ENCODE measurements at places on chromosomes 2 and 18.

GRCh38 chr2:98032086-98032485 is 36.3 kb upstream of the TMEM131 start:
- H3K27ac ChIP-seq = no peak overlapping the region
- H3K27me3 ChIP-seq = no peaks in the 10 kb centered on the region
- H3K4me1 ChIP-seq = no peaks in the 10 kb centered on the region
- no peak for DNase-seq
- H3K4me3 ChIP-seq = no peak overlapping the region

- no peaks in the 10 kb centered on the region for H3K27me3 ChIP-seq
- H3K36me3 ChIP-seq = peaks cover 18% of the 10 kb centered on the region
- peaks cover 25% of the 10 kb centered on the region for H3K4me1 ChIP-seq
- no peak overlapping the region for H3K27ac ChIP-seq
- H3K4me3 ChIP-seq = no peak overlapping the region
Measured at GRCh38 chr2:149566652-149567051, 20.9 kb downstream of the MMADHC start.

DNA sequence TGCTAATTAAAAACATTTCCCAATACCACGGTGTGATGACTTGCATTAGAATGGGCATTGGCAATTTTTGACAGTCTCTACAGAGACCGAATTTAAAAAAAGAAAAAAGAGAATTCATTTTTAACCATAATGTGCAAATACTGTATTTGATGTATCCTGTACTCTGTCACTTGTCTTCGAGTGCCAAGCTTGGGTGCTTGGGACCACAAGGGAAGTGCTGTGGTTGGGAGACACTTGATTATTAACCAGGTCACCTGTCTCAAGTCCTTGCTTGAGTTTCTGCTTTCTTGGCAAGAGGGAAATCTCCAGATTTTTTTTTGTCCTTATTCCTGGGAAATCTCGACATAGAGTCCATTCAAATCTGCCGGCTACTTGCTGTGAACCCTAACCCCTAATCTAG is 209.0 kb downstream of the MC4R start:
- H3K4me1 ChIP-seq = no peaks in the 10 kb centered on the region
- no peak for DNase-seq
- no peaks in the 10 kb centered on the region for H3K36me3 ChIP-seq
- no peaks in the 10 kb centered on the region for H3K27me3 ChIP-seq

GRCh38 chr2:16278421-16279200 is 338.3 kb downstream of the MYCN start:
- H3K27me3 ChIP-seq = no peaks in the 10 kb centered on the region
- no peaks in the 10 kb centered on the region for H3K36me3 ChIP-seq
- no peak for DNase-seq
- no peak overlapping the region for H3K27ac ChIP-seq

GRCh38 chr2:208266936-208267335 is 881 bp downstream of the PIKFYVE start:
- no peak for DNase-seq
- peaks cover 23% of the 10 kb centered on the region for H3K4me1 ChIP-seq
- H3K27ac ChIP-seq = peak overlapping the region; percentile 84

- no peak for DNase-seq
- no peaks in the 10 kb centered on the region for H3K27me3 ChIP-seq
Measured at GRCh38 chr2:118169359-118170005, 81.2 kb downstream of the INSIG2 start.

GRCh38 chr2:205628422-205628821 is 53.9 kb upstream of the NRP2 start:
- H3K36me3 ChIP-seq = no peaks in the 10 kb centered on the region
- no peak overlapping the region for H3K4me3 ChIP-seq
- no peak for DNase-seq
- no peaks in the 10 kb centered on the region for H3K27me3 ChIP-seq
- no peaks in the 10 kb centered on the region for H3K4me1 ChIP-seq

DNA sequence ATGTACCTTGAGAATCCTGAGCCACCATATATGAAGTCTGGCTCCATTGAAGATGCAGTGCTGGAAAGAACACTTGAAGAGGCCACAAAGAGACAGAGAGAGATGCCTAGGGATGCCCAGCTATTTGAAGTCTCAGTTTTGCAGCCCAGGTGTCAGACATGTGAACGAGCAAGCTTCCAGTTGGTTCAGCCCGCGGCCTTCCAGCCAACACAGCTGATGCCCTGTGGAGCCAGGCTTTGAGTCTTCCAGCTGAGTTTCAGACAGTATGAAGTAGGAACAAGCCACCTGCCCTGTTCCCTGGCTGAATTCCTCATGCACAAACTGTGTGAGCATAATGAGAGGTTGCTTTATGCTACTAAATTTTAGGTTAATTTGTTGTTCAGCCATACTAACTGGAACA is 108.8 kb downstream of the SPHKAP start:
- H3K4me3 ChIP-seq = no peak overlapping the region
- no peak for DNase-seq
- H3K4me1 ChIP-seq = no peaks in the 10 kb centered on the region
- no peaks in the 10 kb centered on the region for H3K27me3 ChIP-seq

DNA sequence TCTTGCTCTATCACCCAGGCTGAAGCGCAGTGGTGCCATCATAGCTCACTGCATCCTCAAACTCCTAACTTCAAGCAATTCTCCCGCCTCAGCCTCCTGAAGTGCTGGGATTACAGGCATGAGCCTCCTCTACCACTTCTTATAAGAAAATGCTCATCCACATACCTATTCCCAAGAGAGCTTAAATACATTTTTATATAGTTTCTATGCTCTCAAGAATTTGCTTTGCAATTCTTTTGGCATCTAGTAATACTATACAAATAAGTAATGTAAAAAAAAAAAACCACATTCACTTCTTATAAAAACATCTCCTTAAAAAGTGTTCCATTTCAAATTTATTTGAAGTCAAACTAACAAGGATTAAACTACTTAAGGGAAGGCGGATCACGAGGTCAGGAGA is 197.3 kb downstream of the DNAH7 start:
- H3K36me3 ChIP-seq = no peaks in the 10 kb centered on the region
- H3K27ac ChIP-seq = no peak overlapping the region
- no peak for DNase-seq
- no peaks in the 10 kb centered on the region for H3K27me3 ChIP-seq

DNA sequence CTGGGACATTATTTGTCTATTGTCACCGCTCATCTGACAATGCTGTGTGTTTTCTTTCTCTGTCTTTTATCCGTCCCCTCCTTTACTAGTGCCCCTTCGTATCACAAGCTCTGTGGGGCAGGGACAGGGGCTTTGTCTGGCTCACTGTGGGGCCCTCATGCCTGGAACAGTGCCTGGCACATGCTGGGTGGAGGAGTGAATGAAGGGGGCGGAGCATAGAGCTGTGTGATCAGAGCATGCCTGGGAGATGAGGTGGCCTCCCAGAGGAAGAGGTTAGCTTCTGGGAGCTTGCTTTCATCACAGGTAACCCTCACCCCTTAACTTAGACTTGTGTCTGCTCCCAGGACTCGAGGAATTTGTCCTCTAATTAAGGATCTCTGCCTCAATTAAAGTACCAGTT is 16.4 kb downstream of the MTCL1 start:
- H3K27me3 ChIP-seq = no peaks in the 10 kb centered on the region
- H3K36me3 ChIP-seq = no peaks in the 10 kb centered on the region
- no peak overlapping the region for H3K4me3 ChIP-seq
- H3K4me1 ChIP-seq = no peaks in the 10 kb centered on the region

DNA sequence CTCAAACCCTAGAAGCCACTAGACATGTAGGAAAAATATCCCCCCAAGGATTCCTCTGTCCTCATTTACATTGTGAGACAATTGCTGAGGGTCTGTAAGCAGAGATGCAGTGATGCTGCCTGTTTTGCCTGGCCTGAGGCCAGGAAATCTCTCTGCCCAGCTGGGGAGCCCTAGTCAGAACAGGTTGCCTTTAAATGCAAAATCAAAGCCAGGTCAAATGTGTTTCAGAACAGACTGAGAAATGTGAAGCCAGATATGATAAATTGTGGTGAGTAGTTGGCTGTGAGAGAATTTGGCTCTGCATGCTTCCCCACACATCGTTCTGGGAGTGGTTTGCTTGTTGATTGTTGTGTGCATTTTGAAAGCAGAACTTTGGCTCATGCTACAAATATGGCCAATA is 38.4 kb upstream of the NXPH2 start:
- H3K36me3 ChIP-seq = no peaks in the 10 kb centered on the region
- DNase-seq = no peak
- no peak overlapping the region for H3K4me3 ChIP-seq
- H3K27me3 ChIP-seq = peaks cover 2% of the 10 kb centered on the region
- no peaks in the 10 kb centered on the region for H3K4me1 ChIP-seq

- DNase-seq = no peak
- H3K27ac ChIP-seq = peak overlapping the region; percentile 12
- no peak overlapping the region for H3K4me3 ChIP-seq
- no peaks in the 10 kb centered on the region for H3K36me3 ChIP-seq
- H3K27me3 ChIP-seq = no peaks in the 10 kb centered on the region
Measured at GRCh38 chr18:58570360-58571064, 58.4 kb downstream of the ALPK2 start.

DNA sequence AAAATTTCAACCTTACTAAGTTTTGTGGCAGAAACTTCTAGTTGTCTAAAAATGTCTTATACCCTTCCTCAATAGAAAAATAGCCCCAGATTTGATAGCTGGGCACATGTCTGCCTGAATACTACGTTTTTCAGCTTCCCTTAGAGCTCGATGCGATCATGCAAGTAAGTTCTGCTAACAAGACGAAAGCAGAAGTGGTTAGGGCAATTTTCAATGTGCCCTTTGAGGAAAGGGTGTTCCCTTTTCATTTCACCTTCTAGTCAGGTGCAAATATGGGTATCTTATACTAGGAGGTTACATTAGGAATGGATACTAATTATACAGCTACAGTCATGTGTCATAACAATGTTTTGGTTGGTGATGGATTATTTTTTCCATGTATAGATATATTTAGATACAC is 1572.1 kb upstream of the LRRTM1 start:
- no peaks in the 10 kb centered on the region for H3K27me3 ChIP-seq
- no peak for DNase-seq
- H3K4me1 ChIP-seq = no peaks in the 10 kb centered on the region
- H3K4me3 ChIP-seq = no peak overlapping the region

- H3K4me3 ChIP-seq = no peak overlapping the region
- no peaks in the 10 kb centered on the region for H3K36me3 ChIP-seq
Measured at GRCh38 chr2:199144036-199144435, 313.7 kb downstream of the SATB2 start.

GRCh38 chr2:173288561-173288960 is 66.1 kb upstream of the CDCA7 start:
- H3K27ac ChIP-seq = no peak overlapping the region
- no peaks in the 10 kb centered on the region for H3K36me3 ChIP-seq
- DNase-seq = no peak
- H3K4me3 ChIP-seq = no peak overlapping the region

- peak; percentile 96 for DNase-seq
- peaks cover 23% of the 10 kb centered on the region for H3K4me1 ChIP-seq
- no peaks in the 10 kb centered on the region for H3K36me3 ChIP-seq
- peak within 1 kb of the TSS; percentile 77 for H3K4me3 ChIP-seq
Measured at GRCh38 chr2:97995734-97996624, at the start of gene TMEM131. TSS of gene TMEM131 (minus strand) at chr2:97995948. CDS start at chr2:97995662, 286 bp downstream.

DNA sequence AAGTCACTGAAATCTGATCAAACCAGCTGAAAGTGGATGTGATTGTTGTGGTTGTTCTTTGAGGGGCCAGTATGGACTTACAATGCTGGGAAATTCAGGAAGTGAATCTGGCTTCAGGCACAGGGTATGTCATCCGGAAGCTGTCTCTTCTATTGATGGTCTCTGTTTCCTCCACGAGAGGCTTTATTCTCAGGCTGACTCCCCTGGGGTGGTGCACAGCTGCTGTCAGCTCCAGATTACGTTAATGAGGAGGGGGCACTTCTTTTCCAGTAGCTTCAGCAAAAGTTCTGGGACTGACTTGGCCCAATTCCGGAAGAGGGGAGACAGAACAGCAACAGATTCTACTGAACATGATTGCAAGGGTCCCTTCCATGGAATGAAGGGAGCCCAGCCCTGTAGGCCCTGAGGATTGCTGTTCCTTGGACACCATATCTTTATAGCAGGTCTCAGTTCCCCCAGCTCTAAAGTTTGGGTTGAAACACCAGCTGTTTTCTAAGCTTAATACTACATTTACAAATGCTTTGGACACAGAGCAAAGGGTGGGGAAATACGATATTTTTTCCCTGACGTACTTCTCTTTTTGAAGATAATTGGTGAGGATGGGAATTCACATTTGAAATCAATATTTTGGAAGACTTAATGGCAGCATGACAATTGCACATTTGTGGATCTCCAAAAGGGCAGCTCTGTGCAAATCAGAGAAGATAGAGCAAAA is 400.9 kb downstream of the TSN start:
- H3K36me3 ChIP-seq = no peaks in the 10 kb centered on the region
- H3K4me3 ChIP-seq = no peak overlapping the region
- H3K27ac ChIP-seq = no peak overlapping the region
- H3K27me3 ChIP-seq = no peaks in the 10 kb centered on the region
- DNase-seq = no peak

DNA sequence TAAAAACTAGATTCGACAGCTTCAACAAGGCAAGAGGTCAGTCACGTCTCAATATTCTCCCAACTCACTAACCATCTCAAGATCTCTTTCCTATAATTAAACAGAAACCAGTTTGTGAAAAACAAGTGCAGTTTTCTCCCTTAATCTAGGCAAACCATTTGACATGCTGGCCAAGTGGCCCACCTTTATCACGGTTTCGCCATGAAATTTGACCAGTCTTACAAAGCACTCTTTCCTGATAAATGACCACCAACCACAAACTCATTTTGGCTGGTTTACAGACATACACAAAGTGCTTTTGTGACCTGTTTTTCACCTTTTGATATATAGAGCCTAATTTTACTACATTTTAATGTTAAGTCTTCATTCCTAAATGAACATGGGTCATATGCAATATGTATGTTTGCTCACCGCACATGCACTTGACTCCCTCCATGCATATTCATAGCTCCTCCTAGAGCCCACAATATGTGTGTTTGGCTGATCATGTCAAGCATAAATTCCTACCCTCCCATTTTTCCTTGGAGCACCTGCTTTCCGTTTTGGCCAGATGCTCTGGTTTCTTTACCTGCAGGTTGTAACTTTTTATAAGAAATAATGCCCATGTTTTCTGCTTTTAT is 385.1 kb downstream of the RAD51AP2 start:
- no peak for DNase-seq
- H3K27ac ChIP-seq = no peak overlapping the region
- H3K27me3 ChIP-seq = no peaks in the 10 kb centered on the region
- H3K4me1 ChIP-seq = no peaks in the 10 kb centered on the region
- H3K4me3 ChIP-seq = no peak overlapping the region

DNA sequence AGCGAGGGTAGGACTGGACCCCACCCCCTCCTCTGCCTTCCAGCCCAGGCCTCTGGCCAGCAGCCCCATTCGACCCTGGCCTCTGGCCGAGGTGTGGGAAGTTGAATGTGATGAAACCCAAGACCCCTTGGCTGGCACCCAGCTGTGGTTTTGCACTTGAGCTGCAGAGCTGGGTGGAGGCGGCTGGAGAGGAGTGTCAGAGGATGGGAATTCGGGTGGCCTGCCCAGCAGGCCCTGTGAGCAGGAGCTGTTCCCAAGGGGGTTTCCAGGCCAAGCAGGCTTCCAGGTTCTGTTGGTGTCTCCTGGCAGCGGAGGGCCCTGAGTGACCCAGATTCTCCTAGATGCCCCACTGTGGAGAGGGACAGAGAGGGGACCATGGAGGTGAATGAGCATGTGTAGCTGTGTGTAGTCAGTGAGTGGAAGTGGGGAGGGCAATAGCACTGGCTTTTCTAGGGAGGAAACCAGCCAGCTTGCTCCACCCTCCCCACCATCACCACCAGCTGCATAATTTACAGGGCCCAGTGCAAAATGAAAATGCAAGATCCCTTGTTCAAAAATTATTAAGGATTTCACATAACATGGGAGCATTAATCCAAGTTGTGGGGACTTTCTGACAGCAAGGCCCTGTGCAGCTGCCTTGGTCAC is 172.2 kb upstream of the HAAO start:
- peaks cover 31% of the 10 kb centered on the region for H3K4me1 ChIP-seq
- no peak overlapping the region for H3K4me3 ChIP-seq
- H3K27ac ChIP-seq = no peak overlapping the region
- no peaks in the 10 kb centered on the region for H3K36me3 ChIP-seq
- DNase-seq = no peak
